ENCODE measurements at places on chromosomes 12 and 14.

DNA sequence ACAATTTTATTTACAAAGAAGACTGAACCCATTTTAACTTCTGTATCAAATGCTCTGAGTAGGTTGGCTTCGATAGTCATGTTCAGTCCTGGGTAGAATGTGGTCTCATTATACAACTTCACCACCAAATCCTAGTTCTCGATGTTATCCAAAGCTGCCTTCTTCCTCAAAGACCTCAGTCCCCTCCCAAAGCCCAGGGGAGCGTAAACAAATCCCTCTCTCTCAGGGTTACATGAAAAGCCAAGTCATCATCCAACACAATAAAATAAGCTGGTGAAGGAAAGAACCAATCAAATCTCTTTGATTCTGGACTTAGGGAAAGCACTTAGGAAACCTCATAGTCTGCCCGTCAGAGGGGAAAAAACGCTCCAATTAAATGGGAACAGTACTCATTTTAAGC, 9.1 kb downstream of the PTCSC3 start:
- DNase-seq: no peak

GRCh38 chr12:95621725-95622124, 70.4 kb upstream of the USP44 start:
- DNase-seq: no peak

GRCh38 chr12:111369496-111370220, 763 bp upstream of the PHETA1 start:
- DNase-seq: no peak

GRCh38 chr12:2348482-2348852, 295.7 kb downstream of the CACNA1C start:
- DNase-seq: no peak

DNA sequence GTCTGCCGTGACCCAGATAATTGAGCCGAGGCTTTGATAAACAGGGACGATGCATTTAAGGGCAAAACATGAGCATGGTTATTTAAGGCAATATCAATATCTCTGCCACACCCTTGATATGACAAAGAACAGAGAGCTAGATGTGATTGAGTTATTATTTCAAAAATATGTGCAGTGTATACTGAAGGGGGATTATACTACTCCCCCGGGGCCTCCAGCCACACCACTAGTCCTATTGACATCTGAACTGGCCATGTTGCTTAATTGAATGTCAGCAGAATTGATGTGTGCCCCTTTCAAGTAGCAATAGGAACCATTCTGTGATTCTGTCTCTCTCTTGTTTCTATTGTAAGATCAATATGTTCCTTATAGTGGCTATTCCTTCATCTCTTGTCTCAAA, 794.8 kb upstream of the SEL1L start:
- no peak for DNase-seq

DNA sequence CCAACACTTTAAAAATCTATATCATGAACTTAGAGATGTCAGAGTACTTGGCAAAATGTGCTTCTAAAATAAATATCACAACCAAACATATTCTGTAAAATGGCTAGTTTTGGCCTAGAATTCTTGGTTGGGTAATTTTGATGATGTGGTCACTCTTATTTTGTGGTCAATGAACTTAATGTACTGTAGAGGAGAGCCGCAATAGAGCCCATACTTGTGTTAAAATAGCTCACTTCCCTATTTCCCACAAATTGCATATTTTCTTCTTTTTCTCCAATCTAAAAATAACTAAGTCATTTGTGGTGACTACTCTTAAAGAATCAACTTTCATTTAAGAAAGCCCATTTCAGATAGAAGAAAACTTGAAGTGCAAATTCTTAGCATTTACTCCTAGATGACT, 619.4 kb downstream of the CCER1 start:
- no peak for DNase-seq

- DNase-seq: no peak
These were observed 83.2 kb downstream of the DHRS2 start for GRCh38 chr14:23719225-23719985.

- no peak for DNase-seq
These were observed 20.3 kb downstream of the PDE6H start for GRCh38 chr12:14993117-14993516.

DNA sequence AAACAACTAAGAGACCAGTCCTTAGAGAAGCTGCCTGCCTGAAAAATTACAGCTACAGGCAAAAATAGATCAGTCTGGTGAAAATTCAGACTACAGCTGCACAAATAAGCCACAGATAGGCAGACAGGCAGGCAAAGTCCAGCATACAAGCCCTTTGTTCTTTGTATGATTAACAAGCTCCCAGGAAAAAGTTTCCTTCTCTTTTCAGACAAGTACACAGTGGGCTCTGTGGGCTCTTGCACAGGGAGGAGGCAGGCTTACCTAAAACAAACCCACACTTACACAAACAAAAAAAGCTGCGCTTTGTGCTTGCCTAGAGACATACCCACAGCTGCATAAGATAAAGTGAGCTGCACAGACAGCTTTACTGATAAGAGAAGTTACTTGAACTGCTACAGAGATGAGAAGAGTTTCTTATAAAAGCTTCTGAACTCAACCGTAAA, 7.7 kb downstream of the OR6C68 start:
- no peak for DNase-seq

Measured in stimulated activated CD4-positive, alpha-beta T cell treated with anti-CD3 and anti-CD28 coated beads, Interleukin-1b, Interleukin-23, amount 100 ng/mL, for 1 hour (primary cell).